ENCODE measurements at places on chromosomes 2 and 18.

GRCh38 chr2:26619096-26619495, 22.1 kb downstream of the CIB4 start:
- DNase-seq, result peak; percentile 12

GRCh38 chr2:47455411-47455810, 52.5 kb downstream of the MSH2 start:
- no peak for DNase-seq

DNA sequence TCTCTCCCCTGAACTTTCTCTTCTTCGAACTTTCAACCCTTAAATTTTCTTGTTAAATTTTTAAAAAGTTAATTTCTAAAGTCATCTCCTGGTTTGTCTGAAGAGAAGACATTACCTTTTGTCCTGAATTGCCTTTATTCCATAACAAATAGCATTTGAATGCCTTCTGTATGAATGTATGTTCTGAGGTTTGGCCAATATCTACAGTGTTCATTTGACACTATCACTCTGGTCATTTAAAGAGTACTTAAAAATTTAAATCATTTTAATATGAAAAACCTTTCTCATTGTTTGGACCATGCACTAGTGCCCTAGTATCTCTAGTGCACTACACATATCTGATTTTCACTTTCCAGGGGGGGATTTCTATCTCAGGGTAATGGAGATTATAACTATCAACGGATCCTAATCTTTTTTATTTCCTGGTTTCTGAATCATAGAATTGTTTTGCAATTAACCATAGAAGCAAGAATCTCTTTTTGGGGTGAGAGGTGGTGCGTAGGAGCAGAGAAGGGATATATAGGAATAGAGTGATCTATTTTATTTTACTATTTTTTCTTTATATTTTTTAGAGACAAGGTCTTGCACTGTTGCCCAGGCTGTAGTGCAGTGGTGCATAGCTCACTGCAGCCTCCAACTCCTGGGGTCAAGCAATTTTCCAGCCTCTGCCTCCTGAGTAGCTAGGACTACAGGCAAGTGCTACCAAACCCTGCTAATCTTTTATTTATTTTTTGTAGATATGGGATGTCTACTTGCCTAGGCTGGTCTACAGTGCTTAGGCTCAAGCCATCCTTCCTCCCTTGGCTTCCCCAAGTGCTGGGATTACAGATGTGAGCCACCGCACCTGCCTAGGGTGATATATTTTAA, 25.5 kb downstream of the TANC1 start:
- no peak for DNase-seq

GRCh38 chr2:235025800-235026536, 74.2 kb downstream of the SH3BP4 start:
- no peak for DNase-seq

DNA sequence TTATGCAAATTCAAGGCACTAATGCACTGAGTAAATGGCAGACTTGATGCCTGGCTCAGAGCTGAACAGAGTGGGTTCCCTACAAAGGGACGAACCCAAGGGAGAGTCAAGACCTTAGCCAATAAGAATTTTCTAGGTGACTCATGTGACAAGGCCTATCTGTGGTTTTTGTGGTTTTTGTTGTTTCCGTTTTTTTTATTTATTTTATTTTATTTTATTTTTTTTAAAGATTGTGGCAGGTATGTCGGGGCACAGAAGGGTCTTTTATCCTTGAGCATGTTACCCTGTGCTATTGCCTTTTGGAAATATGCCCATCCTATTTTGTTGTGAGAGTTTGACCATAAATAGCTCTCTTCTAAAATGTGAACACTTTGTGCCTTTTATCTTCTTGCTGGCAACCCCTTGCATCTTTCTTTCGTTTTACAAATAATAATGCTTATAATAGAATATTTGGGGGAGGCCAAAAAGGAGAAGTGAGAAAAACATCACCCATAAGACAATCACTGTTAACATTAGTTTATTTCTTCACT, 113.4 kb upstream of the AQP4 start:
- no peak for DNase-seq

DNA sequence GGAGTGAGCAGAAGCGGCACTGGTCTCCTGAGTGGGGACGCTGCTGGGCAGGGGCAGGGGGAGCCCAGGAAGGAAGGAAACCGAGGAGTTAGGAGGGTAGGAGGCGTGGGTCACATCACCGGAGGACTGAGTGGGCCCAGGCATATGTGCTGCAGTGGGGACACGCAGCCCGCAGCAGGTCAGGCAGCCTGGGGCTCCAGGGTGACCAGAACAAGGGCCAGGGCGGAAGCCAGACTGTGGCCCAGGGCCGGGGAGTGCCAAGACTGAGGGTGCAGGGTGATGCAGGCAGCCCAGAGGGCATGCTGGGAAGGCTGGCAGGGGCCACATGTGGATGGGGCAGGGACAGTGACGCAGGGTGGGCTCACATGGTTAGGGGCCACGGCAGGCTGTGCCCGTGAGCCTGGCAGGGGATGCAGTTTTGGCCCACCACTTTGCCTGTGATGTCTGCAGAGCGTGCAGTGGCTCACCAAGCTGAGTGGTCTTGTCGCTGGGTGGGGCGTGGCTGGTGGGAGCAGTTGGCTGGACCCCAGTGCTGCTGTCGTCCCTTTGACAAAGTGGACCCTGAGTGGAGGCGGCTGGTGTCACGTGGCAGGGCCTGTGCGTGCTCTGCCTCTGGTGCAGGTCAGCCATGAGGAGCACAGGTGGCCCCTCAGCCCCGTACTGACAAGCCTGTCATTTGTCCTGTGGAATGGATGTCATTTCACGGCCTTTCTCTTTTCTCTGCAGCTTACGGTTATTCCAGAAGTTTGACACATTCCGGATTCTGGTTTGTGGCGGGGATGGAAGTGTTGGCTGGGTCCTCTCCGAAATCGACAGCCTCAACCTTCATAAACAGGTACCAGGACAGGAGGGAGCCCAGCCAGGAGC, 87.1 kb downstream of the DGKD start:
- DNase-seq, result peak; percentile 56

- DNase-seq, result no peak
These were observed 80.3 kb downstream of the DYNAP start for GRCh38 chr18:54671291-54671881.

DNA sequence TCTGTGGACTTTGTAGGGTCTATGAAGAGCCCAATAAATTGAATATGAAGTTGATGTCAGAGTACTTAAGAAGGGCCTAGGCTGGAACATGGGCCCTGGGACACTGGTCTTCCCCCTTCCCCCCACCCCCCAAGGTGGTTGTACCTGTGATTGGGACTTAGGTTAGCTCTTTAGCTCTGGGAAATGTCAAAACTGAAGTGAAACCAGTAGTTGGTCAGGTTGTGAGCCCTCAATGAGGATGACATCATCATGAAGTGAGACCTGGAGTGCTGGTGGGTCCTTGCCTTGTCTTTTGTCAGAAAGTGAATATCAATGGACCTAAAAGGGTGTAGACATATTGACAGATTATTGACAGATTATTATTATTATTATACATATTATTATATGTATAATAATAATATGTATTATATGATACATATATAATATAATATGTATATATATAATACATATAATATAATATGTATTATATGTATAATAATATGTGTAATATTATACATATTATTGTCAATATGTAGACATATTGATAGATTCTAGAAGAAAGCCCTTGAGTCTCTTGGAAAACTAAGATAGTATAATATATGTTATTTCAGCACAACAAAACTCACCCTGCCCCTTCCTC, 5.4 kb downstream of the MARS2 start:
- DNase-seq, result no peak

DNA sequence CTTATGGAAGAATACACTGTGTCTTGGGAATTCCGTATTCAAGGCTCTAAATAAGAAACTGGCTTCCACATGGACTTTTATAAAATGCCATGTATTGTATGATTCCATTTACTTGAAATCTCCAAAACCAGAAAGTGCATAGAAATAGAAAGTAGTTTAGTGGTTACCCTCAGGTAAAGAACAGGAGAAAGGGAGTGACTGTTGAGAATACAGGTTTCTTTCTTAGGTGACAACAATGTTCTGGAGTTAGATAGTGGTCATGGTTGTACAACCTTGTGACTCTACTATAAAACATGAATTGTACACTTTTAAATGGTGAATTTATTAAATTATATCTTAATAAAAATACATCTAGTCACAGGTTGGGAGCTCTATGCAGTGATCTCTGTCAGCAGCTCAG, 481.8 kb downstream of the SPAG16 start:
- DNase-seq, result no peak

- no peak for DNase-seq
These were observed 484.9 kb upstream of the CRIM1 start for GRCh38 chr2:35870713-35871112.

DNA sequence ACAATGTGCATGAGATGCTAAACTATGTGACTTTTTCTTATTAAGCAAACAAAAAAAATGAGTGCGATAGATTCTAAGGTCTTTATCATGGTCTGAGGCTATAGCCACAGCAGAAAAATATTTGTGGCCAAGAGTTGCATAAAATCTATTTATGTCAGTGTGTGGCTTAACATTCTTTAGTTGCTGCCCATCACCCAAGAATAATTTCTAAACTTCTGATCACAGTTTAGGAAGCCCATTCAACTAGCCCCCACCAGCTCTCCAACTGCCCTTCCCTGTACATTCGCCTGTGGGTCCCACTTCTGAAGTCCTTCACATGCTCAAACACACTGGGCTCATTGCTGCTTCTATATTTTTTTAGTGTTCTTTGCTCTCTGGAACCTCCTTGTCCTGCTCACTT, 107.1 kb downstream of the CTNNA2 start:
- DNase-seq, result no peak

DNA sequence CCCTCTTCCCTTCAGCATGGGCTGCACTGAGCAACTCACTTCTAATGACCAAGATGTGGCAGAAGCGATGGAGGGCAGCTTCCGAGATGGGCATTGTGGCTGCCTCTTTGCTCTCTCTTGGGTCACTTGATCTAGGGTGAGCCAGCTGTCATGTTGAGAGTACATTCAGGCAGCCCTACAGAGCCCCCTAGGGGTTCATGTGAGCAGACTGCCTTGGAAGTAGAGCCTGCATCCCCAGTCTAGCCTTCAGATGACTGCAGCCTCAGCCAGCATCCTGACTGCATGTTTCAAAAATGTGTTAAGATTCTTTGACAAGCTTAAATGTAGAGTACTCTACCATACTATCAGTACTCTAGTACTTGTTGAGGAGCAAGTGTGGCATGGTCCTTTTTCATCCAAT, 143.9 kb downstream of the NCK2 start:
- no peak for DNase-seq

DNA sequence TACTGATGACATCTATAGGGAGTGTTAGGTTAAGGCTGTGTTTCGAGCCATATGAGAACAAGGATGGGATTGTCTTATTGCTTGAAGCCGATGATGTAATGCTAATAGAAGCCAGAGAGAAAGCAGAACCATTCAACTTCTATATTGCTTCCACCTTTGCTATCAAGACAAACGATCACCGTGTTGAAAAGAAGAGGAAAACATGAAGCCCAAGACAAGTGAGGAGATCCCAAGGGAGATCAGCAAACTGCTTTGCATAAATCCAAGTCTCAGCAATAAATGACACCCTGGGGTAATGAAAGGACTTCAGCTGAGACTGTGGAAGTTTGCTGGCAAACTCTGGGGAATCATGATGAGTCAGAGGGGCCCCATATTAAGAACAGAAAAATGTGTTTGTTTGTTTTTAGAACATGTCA, 206.2 kb downstream of the NCKAP5 start:
- DNase-seq, result no peak

DNA sequence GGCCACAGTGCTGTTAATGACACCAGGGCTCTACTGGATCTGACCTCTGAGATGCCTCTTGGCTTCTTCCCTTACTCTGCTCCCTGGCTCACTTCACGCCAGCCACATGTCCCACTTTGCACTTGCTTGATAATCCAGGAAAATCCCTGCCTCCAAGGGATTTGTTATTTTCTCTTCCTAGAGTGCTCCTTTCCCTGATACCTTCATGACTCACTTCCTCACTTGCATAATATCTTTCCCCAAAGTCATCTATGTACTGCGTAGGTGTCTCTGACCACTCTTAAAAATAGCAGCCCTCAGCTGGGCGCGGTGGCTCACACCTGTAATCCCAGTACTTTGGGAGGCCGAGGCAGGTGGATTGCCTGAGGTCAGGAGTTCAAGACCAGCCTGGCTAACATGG, 572.3 kb downstream of the PLCL1 start:
- DNase-seq, result no peak

GRCh38 chr2:210617732-210618330, 61.4 kb downstream of the CPS1 start:
- no peak for DNase-seq

DNA sequence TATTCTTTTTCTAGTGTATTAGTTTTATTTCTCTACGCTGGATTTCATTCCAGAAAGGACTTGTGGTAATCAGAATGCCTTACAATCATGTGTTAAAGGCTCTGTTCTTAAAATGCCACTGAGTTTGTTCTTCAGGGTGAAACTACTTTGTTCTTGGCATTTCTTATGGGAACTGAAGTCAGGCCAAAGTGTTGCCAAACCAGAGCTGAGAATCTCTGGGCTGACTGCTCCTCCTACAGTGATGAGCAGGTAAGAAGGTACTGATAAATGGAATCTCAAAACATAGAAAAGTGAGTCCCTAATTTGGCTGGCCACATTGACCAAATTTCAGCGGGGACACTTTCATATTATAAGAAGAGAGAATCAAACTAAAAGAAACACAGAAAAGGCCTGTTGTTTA, 55.1 kb upstream of the ZNF397 start:
- DNase-seq, result no peak

DNA sequence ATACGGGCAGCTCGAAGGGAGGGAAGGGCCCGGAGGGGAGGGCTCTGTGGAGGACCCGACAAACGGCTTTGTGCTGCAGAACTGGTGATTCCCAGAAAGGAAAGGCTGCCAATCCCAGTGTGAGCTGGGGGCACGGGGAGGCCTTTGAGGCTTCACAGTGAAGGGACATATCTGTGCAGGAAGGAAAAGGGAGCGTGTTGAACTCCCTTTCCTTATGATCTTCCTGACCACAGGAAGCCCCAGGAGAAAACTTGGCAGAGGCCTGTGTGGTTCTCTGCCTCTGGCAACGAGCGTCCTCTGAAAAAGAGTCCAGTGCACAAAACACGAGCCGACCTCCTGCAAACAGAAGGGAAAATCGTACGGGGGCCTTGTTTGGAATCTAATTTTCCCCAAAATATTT, 683.5 kb upstream of the SALL3 start:
- no peak for DNase-seq

- no peak for DNase-seq
These were observed 89.6 kb upstream of the CCDC68 start for GRCh38 chr18:55048892-55049291.

GRCh38 chr2:156765450-156765849, 329.3 kb downstream of the GPD2 start:
- no peak for DNase-seq

DNA sequence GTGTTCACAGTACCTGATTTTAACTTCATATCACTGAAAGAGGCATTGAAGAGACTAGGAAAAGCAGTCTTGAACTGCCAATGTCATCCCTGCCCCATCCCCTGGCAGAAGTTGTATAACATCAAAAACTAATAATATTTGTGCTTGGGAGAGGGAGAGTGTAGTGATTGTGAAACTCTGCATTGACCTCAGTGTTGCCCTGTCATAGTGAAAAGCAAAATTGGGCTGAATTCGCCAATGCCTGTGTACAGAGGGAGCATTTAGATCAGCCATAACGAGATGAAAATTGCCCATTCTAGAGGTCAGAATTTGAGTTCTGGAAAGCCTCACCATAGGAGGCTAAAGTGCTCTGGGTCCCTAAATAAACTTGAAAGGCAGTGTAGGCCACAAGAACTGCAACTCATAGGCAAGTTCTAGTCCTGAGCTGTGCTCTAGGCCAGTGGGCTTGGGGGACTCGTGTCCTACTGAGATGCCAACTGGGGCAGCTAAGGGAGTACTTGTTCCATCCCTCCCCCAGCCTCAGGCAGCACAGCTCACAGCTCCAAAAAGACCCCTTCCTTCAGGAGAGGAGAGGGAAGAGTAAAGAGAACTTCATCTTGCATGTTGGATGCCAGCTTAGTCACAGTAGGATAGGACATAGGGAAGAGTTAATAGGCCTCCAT, 855.6 kb downstream of the TSN start:
- no peak for DNase-seq

Measured in left forelimb (tissue), 1 donor.